ENCODE measurements at places on chromosomes 12 and 14.

DNA sequence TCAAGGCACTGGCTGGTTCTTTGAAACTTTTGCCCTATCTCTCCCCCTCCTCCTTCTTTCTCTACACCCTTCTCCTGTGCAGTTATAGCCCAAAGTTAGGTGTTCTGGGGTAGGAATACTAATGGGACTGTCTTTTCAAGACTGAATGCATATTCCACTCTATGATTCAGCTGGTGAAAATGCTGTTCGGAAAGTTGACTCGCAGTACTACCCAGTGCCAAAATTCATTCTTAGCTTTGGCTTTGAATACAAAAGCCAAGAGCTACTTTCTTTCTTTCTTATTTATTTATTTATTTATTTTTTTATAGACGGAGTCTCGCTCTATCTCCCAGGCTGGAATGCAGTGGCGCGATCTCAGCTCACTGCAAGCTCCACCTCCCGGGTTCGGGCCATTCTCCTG is 249.2 kb downstream of the ETNK1 start:
- DNase-seq = no peak

- DNase-seq = no peak
These were observed 1.6 kb upstream of the RPS26 start for GRCh38 chr12:56040151-56040550.

DNA sequence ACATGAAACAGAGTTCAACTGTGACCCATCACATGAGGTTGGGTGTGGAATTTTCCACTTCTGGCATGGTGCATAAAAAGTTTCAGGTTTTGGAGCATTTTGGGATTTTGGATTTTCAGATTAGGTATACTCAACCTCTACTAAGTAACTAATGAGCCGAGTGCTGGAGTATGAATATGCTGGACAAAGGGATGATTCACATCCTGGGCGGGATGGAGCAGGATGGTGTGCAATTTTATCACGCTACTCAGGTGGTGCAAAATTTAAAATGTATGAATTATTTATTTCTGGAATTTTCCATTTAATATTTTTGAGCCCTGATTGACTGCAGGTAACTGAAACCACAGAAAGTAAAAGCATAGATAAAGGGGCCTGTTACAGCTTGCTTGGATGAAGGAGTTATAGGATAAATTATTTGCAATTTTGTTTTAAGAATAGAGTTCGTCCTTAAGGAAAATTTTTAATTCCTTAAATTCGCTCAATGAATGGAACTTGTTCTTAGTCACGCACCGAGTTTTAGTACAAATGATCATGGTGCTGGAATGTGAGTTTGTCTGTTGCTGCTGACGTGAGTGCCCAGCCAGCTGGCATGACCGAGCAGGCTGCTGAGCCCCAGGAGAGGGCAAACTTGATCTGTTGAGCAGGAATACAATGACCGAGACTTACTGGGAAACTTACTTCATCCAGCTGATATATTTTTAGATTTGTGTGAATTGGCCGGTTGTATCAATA is 176.3 kb downstream of the ESR2 start:
- DNase-seq = no peak

DNA sequence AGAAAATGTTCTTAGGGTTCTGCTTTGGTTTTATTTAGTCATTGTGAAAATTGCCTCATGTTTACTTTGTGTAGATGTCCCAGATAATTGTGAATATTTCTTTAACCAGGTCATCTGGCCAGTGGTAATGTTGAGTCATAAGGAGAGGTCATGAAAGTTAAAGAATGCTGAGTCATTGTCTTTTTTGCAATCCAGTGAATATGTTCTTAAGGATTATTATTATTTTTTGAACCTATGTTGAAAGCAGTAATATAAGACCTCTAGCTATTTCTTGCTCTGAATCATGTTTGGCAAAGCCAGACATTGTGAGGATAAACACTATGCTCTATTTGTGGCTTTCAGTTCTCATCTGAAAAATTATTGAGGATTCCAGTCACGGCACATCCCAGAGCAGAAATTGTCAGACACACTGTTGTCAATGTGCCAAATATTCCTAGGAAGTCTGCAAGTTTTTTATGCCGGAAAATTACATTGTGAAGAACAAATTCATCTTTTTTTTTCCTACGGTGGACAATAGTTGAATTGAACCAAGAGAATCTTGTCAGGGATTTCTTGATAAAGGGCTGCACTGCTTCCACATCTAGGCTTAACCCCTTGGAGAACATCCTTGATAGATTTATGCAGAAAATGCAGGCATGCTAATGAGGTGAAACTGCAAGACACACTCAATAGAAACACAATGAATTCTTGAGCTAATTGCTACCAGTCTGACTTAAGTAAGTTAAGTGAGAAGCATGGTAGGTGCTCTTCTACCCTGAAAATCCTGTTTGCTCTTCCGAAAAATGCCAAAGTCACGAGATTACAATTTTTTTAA is 369.6 kb downstream of the ATP23 start:
- no peak for DNase-seq

- DNase-seq = no peak
These were observed 86.3 kb downstream of the LRP6 start for GRCh38 chr12:12180575-12180974.

GRCh38 chr14:22875003-22875747 is 3.6 kb downstream of the LRP10 start:
- DNase-seq = no peak

- DNase-seq = no peak
These were observed 73.7 kb downstream of the DUSP16 start for GRCh38 chr12:12488823-12489550.

- no peak for DNase-seq
These were observed 113.9 kb downstream of the NDUFA12 start for GRCh38 chr12:94889445-94890210.

DNA sequence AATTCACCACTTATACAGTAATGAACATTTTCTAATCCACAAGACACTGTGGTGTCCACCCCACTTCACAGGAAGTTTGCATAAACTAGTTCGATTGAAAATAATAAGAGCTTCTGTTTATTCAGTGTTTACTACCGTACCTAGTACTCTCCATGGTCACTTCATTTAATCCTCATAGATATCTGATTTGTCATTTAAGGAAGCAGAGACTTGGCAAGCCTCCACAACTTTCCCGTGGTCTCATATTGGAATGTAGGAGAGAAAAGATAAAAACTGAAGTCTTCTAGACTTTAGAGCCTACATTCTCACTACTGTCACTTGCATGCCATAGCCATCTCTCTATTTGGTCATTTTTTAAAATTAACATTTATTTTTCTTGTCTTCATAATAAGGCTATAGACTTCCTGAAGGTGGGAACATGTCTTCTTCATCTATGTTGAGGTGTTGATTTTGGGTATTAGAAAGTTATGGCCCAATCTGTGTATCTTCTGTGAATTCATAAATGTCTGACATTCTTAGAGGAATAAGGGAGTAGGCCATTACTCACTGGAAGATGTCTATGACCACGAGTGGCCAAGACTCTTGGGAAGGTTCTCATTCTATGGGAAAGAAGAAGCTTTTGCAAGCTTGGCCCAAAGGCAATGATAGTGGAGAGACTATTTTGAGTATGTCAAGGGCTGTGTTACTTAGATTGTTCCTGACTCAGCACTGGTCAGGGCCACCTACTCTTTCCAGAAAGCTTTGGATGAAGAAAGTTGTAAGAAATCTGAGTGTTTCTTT is 423.7 kb downstream of the LRIG3 start:
- no peak for DNase-seq

- DNase-seq = no peak
These were observed 128.6 kb downstream of the MED13L start for GRCh38 chr12:116148844-116149243.

DNA sequence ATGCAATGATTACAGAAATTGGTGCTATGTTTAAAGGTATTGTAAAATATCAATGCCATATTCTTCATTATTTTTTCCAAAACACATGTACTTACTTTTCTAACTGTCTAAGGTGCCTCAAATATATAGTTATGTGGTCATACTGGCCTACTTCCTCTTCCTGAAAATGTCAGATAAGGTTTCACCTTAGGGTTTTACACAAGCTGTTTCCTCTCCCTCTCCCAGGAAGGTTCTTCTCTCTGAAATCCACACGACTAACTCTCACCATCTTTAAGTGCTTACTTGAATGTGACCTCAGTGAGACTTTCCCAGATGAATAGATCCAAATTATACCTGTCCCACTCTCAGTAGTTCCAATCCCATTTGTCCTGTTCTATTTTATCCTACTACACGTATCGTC is 11.6 kb upstream of the CLEC4D start:
- no peak for DNase-seq

DNA sequence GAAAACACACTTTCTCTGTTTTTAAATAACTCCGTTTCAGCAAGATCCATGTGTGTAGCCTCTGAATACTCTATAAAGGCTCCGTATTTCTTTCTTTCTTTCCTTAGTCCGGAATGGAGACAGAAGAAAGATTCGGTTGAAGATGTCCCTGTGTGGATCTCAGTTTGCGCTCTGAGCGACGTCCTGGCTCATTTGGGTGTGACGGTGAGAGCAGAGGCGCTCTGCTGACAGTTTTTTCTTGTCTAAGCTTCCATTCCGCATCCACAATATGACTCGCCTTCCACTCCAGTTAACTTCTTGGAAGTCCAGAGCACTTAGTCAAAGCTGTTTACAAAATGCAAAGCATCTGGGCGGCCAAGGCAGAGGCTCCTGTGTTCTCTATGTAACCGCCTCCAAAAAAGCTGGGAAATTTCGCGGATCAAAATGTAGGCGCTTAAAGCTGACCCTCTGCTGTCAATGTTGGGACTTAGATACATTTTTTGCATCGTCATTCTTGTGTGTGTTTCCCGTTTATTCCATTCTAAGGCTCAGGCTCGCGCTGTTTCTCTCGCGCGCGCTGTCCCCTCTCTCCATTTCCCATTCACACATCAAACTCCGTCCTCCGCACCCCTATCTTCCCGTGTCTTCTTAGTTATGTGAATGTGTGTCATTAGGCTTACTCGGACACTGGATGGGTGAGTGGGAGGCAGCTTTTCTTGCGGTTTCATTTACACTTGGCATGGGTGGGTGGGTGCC is 880 bp upstream of the FLRT2 start:
- DNase-seq = no peak

DNA sequence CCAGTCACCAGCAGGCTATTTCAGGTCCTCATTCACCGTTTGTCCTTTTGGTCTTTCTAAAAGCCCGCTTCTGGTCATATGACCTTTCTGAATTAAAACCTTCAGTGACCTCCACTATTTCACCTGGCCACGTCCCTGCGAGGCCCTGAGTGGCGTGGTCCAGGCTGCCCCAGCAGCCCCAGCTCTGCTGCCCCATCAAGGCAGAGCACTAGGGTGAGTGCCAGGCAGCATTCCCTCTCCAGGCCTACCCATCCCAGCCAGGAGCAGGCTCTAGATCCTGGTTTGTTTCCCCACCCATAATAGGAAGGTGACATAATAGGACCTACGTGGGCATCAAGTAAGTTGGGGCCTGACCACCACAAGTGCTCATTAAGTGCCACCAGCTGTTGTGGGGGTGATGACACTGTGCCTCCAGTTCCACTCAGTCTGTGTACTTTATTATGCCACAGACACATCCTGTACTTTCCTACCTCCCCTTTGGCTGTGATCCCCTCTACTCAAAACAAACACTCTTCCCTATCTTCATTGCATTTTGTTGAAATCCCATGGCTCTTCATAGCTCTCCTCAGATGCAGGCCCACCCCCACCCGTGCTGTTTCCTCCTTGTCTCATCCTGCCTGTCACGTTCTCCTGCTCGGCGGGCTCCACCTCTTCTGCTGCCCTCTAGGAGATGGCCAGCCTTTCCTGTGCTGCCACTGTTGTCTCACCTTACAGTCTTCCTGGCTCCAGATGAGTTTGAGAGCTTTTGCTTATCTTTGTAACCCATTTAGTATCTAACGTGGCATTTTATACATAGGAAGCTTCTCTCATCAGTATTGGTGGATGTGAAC is 21.4 kb downstream of the CKB start:
- DNase-seq = no peak

DNA sequence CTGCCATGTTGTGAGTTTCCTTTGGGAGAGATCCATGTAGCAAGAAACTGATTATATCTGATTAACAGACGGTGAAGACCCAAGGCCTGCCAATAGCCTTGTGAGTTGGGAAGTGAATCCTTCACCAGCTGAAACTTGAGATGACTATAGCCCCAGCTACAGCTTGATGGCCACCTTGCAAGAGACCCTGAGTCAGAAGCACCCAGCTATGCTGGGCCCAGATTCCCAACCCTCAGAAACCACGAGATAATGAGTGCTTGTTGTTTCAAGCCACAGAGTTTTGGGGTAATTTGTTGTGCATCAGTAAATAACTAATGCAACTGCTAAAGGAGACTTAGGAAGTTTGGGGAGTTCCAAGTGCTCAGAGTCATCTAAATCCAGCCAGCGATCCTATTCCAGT is 80.3 kb downstream of the AVPR1A start:
- no peak for DNase-seq

GRCh38 chr12:127629066-127629820 is 637.7 kb upstream of the TMEM132C start:
- DNase-seq = no peak

DNA sequence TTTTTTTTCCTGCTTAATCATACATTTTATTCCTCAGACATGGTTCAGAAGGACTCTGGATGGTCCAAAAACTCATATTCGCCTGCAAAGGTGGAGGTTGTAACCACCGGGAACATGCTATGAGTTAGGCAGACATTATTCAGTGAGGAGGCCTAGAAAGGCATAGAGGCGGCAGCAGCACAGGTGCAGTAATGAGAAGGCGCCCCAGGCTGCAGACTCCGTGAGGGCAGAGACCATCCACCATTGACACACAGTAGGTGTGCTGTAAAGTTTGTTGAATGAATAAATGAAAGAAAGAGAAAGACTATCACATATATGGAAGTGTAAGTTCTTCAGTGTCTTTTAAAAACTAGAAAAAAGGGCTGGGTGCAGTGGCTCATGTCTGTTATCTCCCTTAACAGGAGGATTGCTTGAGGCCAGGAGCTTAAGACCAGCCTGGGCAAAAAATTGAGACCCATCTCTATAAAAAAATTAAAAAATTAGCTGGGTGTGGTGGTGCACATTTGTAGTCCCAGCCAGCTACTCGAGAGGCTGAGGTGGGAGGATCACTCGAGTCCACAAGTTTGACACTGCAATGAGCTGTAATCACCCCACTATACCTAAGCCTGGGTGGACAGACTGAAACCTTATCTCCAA is 34.5 kb upstream of the PTGR2 start:
- DNase-seq = no peak

- DNase-seq = no peak
These were observed 43.1 kb downstream of the CACNA1C start for GRCh38 chr12:2095878-2096277.

DNA sequence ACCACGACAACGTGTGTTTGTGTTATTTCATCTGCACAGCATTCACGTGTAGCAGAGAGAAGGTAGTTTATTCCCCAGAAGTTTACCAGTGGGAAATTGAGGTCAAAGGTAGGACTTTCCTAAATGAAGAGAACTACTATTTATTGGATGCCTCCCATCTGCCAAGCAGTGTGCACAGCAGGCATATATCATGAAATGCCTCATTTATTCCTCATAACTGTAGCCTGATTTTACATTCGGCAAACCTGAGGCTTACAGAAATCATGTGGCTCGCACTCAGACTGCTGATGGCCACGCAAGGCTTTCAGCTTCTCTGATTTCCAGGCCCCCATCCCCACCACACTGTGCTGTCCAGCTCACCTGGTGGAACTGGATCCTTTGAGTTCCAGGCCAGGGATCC is 33.5 kb downstream of the NTF3 start:
- no peak for DNase-seq

All from nucleus accumbens (tissue), 56 donors.